ENCODE measurements at places on chromosomes 12 and 14. TPM values are rescaled to one million over a fixed set of nuclear protein-coding genes. Genes with fewer than 3 reads are reported as not detected.

DNA sequence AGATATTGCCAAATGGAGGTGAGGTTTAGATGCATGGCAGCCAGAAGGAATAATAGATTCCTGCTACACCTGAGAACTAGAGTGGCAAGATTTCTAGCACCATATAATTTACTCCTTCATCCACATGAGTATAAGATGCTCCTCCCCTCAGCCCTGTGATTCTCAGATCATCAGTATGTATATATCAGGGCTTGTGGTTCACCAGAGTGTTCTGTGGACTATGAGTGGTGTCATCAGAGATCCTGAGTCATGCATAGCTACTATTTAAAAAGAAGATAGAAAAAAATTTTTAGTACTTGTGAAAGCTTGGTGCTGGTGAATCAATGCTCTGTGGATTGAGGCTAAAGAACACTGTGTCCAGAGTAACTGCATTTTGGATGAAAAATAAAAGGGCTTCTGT is 285.9 kb downstream of the BMP4 start:
- DNase-seq = no peak

DNA sequence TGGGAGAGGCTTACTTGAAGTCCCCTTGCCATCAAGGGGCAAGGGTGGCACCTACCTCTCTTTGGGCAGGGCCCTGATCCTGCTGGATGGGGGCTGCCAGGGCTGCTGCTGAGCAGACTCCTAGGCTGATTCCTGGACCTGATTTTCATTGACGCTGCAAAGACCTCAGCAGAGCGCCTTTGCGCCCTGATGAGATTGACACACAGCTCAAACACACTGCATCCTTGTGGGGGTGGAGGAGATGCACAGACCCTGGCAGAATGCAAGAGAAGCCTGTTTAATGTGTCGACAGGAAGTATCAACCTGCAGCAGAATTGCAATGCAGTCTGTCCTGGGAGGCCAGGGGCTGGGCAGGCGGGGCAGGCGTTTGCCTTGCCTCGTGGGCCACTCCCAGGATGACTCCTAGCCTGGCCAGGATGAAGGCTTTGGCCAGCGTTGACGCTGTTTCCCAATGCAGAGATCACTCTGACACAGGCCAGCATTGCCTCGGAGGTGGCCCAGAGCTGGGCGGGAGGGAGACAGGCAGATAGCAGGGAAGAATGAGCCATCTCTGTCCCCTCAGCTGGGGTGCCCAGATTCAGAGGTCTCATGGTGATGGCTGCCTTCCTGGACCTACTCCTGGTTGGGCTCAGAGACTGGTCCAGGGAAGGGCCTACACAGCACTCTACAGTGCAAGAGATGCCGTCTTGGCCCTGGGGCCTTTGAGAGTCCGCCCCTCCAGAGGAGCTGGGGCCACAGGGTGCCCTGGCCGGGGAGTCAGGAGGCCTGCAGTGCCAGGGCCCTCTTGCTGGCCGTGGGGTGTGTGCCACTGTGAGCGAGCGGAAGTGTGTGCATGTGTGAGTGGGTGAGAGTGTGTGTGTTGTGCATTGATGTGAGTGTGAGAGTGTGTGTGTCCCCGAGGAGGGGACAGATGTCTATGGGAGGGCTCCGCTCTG is 108.3 kb downstream of the KIF26A start:
- no peak for DNase-seq

DNA sequence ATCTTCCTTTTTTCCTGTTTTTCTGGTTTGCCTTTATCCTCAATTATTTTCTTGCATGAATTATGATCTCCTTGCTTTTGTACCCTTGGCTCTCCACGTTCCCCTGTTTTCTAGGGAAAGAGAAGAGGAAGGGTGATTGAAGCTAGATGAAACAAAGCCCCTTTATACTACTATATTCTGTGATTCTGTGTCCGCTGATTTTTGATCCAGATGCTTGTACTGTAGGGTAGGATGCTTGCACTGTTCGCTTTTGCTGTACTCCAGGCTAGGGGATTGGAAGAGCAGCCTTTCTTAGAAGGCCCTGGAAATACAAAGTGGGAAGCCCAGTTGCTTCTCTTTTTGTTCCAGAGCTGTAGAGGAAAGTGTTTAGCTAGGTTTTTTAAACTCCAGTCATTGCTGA is 35.1 kb upstream of the KLHDC2 start:
- DNase-seq = no peak

DNA sequence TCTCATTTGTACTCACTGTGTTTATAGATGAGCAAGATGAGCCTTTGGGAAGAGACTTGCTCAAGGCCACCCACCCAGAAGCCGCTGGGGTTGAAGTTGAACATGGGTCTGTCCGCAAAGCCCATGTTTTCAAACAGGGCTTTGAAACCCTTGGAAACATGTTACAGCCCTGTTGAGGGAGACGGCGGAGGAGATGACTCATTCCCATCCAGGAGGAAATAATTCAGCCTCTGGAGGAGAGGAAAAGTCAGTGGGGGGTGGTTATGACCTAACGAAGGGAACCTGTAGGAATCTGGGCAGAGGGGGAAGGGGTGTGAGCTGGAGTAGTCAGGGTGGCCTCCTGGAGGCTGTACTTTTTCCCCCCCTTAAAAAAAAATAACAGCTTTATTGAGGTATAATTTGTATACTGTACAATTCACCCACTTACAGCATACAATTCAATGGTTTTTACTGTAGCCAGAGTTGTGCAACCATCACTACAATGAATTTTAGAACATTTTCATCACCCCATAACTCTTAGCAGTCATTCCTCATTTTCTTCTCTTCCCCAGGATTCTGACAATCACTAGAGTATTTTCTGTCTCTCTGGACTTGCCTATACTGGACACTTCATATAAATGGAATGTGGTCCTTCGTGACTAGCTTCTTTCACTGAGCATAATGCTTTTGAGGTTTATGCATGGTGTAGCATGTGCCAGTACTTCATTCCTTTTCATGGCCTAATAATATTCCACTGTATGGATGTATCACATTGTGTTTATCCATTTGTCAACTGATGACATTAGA is 1.9 kb upstream of the RIN3 start:
- peak; percentile 64 for DNase-seq

DNA sequence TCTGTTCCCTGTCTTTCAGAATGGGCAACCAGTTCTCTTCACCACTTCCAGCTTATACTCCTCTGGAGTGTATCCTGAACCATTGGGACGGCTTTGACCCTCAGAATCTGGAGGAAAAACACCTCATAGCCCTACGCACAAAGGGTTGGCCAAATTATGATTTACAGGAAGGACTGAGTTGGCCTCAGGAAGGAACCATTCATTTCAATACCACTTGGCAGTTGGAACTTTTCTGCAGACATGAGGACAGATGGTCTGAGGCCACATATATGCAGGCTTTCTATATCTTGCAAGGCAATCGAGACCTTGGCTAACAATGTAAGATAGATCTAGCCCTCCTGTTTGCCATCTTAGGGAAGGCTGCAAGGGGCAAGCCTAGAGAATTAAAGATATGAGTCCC is 24.0 kb downstream of the CLECL1 start:
- DNase-seq = no peak

DNA sequence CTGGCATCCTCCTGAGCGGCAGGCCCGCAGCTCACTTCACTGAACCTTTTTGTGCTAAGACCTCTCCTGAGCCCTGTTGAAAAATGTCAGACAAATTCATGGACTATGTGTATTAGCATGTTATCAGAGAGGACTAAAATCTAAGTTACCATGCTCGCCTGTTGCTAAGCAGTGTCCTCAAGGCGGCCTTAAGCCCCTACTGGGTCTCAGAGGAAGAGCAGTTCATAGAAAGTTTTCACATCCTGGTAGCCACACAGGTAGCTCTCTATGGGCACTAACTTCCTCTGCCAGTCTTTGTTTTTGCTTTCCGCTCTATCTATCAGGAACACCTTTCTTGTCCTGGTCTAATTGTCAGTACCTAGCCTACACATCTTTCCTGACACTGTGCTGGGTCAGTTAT is 306.6 kb upstream of the MIS18BP1 start:
- no peak for DNase-seq

DNA sequence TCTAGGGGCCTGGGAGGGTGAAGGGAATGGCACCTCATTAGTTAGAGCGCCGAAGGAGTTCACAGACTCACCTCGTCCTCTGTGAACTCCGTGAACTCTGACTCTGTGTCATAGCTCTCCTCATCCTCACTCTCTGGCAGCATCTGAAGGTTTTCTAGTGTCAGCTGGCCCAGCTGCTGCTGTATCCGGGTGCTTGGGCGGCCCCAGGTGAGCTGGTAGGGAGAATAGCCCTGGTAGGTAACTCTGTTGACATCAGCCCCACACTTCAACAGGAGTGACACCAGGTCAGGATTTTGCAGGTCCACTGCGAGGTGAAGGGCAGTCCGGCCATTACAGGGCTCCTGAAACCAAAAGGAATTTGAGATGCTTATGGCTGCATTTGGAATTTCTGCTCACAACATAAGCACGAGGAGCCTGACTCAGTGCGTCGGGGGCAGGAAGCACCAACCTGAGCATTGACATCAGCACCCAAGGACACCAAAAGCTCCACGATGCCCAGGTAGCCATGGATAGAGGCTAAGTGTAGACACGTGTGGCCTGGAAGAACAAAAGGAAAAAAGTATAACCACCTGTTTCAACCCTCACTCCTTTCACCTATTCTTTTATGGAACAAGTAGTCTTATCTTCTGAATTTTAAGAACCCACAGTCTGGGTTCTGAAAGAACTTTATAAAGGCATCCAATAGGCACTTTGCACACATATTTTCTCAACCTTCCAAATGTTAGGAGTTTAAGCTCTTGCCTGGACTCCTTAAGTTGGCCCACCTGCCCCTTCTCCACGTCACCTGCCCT is 2.0 kb downstream of the NFKBIA start:
- no peak for DNase-seq

The SERPINA12 gene
- total RNA-seq = not detected

The KCNH3 gene
- 4.5 TPM for total RNA-seq

The RFX4 gene
- not detected for total RNA-seq

The RPGRIP1 gene
- total RNA-seq = 0.86 TPM

The SERPINA10 gene
- not detected for total RNA-seq

The MYF5 gene
- total RNA-seq = not detected

The TMEM52B gene
- total RNA-seq = not detected

Measured in A673 (cell line).